Stimulated activated CD4-positive, alpha-beta T cell treated with anti-CD3 and anti-CD28 coated beads, Interleukin-4, amount 100 ng/mL, for 24 hours (primary cell): ENCODE measurements at places on chromosomes 1 and 21.
A peak's percentile ranks its signal among the peaks of the same experiment; 100 is the strongest.

GRCh38 chr1:74729741-74730478, 2.9 kb downstream of the CRYZ start:
- DNase-seq, result no peak

DNA sequence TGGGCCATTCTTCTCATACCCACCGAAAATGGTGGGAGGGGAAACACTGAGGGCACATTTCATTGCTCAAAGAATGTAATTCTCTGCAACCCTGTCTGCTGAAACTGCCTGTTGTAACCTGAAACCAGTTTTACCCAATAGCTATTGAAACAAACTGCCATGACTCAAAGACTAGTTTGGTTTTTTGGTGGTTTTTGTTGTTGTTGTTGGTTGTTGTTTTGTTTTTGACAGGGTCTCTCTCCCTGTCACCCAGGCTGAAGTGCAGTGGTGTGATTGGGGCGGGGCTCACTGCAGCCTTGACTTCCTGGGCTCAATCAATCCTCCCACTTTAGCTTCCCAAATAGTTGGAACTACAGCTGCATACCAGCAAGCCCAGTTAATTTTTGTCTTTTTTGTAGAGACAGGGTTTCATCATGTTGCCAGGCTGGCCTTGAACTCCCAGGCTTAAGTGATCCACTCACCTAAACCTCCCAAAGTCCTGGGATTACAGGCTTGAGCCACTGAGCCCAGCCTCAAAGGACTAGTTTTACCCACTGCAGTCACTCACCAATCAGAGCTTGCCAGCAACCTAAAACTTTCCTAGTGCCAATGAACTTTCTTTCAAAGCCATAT, 2.1 kb upstream of the IPP start:
- DNase-seq, result no peak

GRCh38 chr21:44783020-44783696, 18.5 kb downstream of the UBE2G2 start:
- no peak for DNase-seq

- DNase-seq, result no peak
These were observed 9.7 kb downstream of the SYF2 start for GRCh38 chr1:25222606-25223005.

- no peak for DNase-seq
These were observed 22.5 kb downstream of the CEPT1 start for GRCh38 chr1:111162488-111162880.

DNA sequence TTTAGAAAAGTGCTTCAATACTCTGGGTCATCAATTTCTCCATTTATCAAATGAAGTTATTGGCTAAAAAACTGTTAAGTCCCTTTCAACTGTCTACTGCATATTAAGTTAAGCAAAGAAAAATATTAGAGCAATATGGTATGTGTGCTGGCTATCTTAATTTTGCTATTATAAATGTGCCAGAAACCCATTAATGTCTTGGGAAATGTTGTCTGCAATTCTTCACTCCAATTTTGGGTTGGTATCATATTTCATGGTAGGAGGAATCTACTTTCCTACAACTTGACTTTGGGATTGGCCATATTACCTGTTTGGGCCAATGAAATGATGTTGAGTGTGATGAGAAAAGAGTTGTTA, 1063.9 kb downstream of the PLA2G4A start:
- no peak for DNase-seq

DNA sequence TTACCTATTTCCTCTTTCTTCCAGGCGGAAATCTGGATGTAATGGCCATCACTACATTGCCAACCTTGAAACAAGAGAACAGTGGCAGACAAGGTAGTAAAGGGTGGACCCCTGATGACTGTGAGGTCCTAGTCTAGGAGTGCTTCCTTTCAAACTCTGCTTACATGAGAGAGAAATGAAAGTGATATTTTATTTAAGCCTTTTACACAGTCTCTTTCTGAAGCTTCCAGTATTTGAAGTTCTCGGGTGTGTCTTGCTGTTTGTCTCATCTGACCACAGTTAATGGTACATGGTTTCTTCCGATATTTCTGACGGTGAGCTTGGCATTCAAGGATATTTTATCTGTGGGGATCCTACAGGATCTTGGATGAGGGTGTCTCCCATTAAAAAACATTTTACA, 215.2 kb downstream of the SLC45A1 start:
- DNase-seq, result no peak

DNA sequence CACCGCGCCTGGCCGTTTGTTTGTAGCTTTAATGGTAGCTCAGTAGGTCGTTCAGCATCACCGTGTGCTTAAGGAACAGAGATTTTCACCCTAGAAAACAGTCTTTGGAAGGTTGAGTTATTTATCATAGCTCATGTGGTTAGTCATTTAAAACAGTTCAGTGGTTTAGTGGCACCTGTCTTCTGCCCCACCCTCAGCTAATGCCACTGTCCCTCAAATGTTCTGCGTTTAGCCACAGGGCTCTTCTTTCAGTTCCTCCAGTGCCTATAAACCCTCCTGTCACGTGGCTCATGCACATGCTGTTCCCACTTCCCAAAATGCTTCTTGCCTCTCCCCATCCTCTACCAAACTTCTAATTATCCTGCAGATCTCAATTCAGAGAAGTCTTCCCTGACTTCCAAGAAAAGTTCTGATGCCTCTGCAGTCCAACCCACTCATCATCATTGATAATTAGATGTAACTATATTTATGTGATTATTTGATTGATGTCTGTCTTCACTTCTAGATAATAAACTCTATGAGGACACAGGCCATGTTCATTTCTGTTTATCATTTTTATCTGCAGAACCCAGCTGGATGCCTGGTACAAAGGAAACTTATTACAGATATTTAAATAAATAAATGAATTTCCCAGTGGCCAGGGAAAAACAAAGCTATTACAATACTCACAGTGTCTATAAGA, 14.4 kb upstream of the DIPK1A start:
- DNase-seq, result no peak

DNA sequence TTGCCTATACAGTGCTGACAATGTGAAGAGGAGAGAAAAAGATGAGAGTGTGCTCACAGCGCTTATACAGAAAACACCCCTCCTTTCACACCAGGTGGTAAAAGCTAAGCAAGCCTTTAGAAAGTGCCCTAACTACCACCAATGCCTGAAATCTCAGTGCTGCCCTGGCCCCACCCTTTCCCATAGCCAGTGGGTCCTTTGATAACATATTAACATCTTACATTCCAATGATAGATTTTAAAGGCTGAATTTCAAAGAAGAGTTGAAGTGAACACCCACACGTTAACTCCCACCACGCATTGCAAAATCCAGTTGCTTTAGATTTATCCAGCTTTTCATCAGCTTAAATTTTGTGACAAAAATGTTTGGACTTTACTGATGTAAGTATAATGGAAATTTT, 58.1 kb upstream of the SSX2IP start:
- no peak for DNase-seq

DNA sequence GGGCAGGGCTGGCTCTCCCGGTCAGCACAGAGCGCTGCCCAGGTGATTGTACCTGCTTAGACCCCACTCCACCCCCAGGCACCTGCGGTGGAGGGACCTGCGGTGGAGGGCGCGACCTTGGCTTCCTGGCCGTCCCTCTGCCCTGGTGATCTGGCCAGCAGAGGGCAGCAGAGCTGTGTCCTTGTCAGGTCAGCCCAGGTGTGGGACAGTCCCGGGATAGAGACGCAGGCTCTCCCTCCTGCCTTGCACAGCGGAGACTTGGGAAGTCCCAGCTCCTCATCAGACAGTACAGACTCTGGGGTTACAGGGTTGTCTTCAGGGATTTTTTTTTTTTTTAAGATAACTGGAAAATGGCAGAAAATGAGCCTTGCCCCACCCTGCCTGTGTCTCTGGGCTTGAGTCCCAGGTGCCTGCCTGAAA, 10.0 kb downstream of the SLX9 start:
- peak; percentile 84 for DNase-seq

GRCh38 chr1:54502342-54502741, 45.7 kb upstream of the ACOT11 start:
- no peak for DNase-seq

DNA sequence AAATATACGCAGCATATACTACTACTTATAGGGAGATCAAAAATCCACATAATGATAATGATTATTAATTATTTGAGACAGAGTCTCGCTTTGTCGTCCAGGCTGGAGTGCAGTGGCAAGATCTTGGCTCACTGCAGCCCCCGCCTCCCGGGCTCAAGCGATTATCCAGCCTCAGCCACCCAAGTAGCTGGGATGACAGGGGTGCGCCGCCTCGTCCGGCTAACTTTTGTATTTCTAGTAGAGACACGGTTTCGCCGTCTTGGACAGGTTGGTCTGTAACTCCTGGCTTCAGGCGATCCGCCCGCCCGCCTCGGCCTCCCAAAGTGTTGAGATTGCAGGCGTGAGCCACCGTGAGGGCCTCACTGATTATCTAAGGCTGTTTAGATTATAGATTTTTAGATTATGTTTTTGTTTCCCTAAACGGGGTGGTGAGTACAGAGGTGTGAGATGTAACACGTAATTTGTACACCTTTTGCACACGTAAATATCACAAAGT, 548 bp upstream of the SLC25A33 start:
- no peak for DNase-seq

- no peak for DNase-seq
These were observed 164.4 kb downstream of the LIPI start for GRCh38 chr21:14046401-14046800.

- DNase-seq, result no peak
These were observed 67.5 kb upstream of the CD34 start for GRCh38 chr1:207978441-207978840.

DNA sequence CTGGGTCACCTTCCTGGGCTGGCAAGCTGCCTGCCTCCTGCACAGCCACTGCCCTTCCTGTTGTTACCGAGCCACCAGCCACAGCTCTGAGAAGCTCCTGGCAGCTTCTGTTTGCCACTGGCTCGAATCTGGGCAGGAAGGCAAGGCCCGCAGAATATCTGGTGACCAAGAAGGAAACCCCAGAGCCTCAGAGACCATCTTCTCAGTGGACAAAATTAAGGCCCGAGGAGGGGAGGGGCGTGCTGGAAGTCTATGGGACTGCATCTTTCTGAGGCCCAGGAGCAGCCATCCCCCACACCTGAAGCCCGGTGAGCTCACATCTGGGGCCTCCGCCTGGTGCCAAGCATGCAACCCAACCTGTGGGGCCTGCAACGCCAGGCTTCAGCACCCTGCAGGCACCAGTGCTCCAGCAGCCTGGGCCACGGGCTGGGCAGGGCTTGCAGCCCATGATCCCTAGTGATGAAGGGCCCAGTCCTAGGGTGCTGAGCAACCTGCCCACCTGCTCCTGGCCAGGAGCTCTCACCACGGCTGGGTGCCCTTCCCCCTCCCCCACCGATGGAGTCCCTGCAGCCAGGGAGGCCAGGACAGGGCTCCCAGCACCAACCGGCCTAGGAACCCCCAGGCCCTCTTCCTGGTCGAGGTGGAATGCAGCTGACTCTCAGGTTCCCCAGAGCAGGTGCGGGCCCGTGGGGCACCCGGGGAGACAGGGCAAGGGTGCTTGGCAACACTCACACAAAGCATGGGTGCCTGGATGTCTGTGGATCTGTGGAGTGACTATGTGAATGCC, 879 bp downstream of the CPTP start:
- no peak for DNase-seq

DNA sequence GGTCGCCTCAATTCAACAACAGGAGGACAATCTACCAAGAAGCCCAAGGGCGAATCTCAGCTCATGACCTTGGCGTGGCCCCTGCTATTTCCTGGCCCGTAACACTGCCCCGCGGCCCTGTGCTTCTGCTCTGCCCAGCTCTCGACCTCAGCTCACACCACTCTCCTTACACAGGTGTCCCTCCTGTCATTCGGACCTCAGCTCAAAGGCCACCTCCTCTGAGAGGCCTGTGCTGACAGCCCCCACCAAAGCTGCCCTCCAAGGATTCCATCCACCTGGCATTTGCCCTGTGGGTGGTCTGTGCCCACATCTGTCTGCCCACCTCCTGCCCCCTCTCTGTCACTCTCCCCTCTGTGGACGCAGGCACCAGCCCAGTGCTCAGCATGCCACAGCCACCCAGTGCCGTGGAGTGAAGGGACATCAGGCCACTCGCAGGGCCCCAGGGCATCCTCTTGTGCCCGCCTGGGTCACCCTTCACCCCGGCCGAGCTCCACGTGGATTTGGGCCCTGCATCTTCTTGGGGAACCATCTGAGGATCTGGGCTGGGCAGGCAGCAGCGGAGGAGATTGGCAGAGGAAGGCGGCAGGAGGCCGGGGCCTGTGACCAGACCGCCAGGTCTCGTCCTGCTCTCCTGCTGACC, 70.3 kb downstream of the DHRS3 start:
- no peak for DNase-seq

GRCh38 chr21:34928637-34929036, 120.5 kb downstream of the RUNX1 start:
- DNase-seq, result no peak

GRCh38 chr1:34874296-34874952, 14.9 kb upstream of the SMIM12 start:
- no peak for DNase-seq
